IPS DF 19.7 (cell line): ENCODE measurements at places on chromosomes 11 and 22.

DNA sequence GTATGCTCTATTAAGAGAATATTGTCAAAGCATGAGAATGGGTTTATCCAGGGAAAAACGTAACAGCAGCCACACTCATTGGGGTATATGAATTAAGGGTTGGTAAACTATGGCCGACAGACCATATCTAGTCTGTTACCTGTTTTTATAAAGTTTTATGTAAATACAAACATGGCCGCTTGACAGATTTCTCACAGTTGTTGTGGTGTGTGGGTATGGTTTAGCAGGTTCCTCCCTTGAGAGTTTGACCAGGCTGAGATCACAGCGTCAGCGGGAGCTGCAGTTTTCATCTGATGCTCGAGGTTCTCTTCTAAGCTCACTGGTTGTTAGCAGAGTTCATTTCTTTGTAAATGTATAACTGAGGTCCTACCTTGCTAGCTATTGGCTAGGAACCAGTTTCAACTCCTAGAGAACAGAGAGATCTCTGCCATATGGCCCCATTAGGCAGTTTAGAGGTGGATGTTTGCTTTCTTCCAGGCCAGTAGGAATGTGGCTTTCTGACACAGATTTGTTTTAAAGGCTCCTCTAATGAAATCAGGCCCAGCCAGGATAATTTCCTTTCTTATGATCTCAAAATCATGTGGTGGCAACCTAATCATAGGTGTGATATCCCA lies 45.5 kb upstream of the GRIK4 start:
- no peak for DNase-seq

- no peak for DNase-seq
Measured at GRCh38 chr11:107830915-107831540, 27.6 kb downstream of the SLC35F2 start.

DNA sequence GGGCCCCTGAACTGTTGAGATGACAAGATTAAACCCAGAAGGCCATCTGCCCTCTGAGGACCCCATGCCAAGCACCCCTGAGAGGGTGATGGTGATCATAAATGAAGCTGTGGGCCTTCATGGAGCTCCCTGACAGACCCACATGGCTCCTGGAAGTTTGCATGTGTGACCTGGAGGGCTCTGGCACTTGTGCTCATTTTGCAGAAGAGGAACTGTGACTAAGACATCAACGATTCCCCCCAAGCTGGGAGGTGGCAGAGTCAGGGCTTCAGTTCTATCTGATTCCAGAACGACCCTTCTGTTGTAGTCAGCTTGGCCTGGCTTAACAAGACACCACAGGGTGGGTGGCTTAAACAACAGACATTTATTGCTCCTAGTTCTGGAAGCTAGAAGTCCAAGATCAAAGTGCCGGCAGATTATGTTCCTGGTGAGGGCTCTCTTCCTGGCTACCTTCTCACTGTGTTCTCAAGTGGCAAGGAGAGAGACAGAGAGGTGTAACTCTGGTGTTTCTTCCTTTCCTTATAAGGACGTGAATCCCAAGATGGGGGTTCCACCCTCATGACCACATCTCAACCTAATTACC lies 46.4 kb upstream of the CD82 start:
- DNase-seq = no peak

- DNase-seq = no peak
Measured at GRCh38 chr22:45188779-45189178, 25.1 kb downstream of the NUP50 start.

DNA sequence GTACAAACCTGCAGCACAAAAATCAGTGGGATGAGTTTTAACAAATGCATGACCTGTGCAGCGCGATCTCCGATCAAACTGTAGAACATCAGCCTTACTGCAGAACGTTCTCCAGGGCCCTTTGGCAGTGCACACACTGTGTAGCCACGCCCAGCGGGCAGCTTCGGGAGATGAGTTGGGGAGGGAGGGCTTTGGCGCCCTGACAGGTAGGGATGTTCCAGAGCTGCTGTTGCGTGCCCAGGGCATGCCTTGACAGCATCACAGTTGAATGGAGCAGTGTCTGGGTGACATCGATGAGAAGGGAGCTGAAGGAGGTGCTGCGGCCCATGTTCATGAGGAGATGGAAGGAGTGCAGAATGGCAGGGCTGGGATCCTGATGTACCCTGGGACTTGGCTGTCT lies 80.2 kb downstream of the TBC1D22A start:
- DNase-seq = no peak

- DNase-seq = no peak
Measured at GRCh38 chr11:69569306-69570200, 71.4 kb upstream of the CCND1 start.

DNA sequence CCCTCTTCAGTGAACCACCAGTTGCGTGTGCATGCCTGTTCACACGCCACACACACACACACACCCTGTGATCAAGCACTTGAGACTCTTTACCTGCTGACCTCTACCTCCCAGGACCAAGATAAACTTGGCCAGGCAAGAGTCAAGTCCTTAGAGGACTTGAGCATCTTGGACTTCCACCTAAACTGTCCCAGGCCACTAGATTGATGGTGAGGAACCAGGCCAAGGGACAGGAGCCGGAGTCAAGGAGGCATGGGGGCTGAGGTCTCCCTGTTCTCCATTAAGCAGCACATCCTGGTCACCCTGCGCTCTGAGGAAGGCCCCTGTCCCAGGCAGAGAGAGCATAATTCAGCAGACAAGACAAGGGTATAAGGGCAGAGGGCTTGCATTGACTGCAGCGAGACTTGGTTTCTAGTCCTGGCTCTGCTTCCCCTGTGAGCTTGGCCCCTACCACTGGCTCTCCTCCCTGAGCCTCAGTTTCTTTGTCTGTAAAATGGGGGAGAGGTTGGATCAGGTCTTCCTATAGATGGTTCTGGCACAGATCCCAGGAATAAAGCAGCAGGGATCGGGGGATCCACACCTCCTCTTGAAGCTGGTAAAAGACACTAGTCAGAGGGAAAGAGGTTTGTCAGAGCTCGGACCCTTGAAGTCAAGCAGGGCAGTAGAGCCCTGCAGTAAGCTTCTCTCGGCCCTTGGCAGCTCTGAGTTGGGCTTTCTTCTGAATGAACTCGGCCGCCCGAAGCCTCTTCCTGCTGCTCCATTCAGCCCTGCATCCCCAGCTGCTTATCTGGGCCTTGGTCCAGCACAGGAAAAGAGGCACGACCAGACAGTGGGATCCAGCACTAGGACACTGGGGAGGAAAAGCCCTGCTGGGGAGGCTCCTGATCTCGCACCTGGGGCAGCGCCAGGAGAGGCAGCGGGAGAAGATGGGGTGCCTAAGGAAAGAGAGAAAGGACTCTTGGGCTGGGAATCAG lies 2.0 kb downstream of the CREB3L1 start:
- no peak for DNase-seq
